Stimulated activated CD8-positive, alpha-beta memory T cell treated with anti-CD3 and anti-CD28 coated beads, Interleukin-15, amount 100 ng/mL, for 4 hours (primary cell): ENCODE measurements at places on chromosomes 12 and 14.

DNA sequence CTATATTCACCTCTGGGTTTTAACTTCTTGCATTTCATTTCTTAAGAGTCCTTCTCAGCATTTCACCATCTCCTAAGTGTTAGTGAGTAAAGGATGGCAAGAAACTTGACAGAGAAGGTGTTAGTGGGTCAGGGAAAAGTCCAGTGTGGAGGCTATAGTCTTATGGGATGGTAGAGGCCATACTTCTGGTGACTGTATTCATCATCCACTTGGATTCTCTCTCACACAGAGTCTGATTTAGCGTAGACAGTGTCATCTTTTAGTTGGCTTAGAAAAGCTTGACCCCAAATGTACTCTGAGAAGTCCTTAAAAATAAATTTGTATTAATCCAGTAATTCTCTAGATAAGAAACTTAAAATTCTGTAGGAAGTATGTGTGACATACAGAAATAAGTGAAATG, 232.4 kb upstream of the FBXO33 start:
- DNase-seq, result no peak

GRCh38 chr14:20681348-20682126, 2.8 kb upstream of the RNASE4 start:
- peak; percentile 69 for DNase-seq

- no peak for DNase-seq
These were observed 117.2 kb upstream of the FZD10 start for GRCh38 chr12:130044991-130045621.

DNA sequence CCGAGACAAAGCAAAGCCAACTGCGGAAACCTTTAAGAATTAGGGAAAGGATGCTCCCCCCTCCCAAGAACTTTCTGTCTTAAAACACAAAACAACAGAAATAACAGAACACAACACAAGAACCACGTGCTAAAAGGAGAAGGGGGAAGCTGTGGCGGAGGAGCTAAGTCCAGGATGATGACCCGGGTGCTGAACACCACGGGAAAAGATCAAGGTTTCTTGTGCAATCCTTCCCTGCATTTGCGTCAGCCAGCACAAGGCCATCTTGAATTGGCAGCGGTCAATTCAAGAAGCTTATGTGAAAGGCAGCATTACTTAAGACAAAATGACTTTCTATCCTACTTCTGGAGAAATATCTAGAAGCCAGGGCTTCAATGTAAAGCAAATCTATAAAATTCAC, 11.0 kb upstream of the CREBL2 start:
- DNase-seq, result no peak

- DNase-seq, result no peak
These were observed 241.4 kb downstream of the TMEM117 start for GRCh38 chr12:44077294-44077693.

DNA sequence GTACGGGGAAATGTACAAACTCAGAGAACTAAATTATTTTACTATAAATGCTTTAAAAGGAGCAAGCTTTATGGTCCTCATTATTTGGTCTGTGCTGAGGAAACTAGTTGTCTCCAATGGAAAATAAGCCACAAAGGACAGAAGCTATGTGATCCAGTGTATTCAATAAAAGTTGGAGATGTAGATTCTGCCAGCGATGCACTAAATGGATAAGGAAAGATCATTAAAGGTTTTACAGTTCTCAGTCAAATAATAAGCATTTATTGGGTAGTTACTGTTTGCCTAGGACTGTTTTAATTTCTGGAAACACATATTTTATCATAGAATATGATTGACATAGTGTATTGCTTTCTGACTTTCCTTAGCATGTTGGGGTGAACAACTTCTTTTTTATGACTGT, 458.9 kb upstream of the STXBP6 start:
- no peak for DNase-seq

GRCh38 chr12:108831309-108831991, 25.9 kb downstream of the SSH1 start:
- no peak for DNase-seq

DNA sequence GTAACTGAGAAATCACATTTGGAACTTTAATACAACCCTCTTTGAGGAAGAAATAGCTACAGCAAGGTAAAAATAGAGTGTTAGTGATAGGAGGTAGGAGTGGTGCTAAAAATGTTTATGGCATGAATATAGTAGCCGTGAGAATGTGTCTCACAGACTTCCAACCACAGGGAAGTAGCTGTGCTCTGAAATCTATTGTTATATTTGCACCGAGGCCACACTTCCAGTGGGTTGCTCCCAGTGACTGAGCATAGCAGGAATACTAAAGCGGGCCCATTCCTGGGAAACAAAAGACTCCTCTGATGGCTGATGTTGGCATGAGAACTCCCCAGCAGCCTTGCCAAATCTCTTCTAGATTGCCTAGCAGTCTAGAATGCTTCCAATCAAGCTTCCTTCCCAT, 174.1 kb upstream of the PLXNC1 start:
- DNase-seq, result no peak

DNA sequence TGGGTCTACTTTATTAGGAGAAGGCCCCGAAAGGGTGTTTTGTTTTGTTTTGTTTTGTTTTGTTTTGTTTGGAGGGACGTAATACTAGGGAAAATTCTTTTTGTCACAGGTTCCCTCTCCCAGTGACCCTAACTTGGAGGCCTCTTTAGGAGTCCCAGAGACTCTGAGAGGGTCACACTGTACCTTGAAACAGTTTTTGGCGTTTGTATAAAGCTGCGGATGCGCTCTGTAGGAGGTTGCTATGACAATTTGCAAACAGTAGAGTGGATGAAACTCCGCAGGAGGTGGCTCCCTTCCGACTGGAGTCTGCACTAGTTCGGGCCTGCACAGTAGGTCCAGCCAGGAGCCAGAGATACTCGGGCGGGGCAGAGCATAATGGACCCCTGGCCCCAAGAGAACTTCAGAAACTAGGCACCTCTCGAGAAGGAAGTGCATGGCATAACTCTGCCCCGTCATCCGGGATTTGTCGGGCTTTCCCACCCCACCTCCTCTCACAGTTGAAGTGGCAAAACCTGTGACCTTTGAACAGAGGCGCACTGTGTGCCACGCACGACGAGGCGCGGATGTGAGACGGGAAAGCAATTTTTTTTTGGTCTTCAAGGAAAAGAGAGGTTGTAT, 1.3 kb upstream of the DYRK2 start:
- DNase-seq, result no peak

- no peak for DNase-seq
These were observed 175.3 kb downstream of the ETV6 start for GRCh38 chr12:11824736-11825135.

DNA sequence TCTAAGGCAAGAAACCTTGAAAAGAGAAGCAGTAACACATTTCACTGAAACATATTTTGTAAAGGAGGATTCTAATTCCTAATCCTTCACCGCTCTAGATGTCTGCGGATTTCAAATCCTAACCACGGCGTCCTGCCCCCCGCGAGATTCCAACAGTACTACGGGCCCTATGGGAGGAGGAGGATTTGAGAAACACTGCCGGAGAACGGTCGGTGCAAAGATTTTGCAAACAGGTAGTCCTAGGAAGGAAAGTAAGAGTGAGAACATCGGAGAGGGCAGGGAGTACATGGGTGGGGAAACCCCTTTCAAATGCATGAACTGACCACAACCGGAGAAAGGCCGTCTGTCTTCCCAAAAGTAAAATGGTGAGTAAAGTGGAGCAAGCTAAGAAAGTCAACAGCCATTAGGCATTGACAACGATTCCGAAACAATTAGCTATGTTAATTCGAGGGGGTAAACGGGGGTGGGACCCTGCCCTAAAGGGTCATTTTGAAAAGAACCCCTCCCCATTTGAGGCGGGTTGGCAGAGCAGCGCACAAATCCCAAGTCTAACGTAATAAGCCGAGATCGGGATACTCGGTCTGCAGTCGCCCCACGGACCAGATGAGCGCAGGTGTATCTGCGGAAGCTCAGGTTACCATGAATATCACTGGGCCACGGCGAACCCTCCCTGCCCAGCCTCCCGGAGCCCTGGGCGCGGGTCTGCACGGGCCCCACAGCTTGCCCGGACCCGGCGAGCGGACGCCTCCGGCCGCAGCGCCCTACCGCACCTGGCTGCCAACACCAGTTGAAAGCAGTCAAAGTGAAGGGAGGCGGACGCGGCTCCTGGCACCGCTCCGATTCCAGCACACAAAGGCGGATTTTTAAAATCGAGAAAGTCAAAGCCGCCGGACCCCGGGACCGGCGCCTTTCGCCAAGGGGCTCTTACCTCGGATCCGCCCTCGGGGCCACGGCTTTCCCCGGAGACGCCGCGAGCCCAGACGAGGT, 662 bp downstream of the EPS8 start:
- no peak for DNase-seq

DNA sequence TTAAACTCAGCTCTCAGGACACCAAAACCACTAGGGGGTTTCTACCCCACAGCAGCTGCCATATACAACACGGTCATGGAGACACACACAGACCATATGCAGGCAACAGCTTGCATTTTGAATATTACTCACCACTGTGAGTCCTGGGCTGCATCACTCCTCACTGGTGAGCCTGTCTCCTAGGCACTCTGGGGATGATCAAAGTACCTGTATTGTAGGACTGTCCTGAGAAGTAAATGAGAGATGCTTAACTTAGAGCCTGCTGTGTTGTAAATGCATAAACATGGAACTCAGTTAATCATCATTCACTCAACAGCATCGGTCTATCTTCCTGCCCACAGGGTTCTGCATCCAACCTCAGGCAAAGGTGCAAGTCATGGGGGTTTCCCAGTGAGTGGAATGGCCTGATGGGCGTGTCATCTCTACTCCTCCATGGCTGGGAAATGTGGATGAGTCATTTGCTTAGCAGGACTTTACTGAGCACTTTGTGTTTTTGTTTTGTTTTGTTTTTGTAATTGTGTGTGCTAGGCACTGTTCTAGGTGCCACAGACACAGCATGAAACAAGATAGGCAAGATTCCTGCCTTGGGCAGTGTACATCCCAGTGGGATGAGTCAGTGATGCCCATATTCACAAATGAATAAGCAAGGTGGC, 1141.2 kb upstream of the TMEM132C start:
- DNase-seq, result no peak

- no peak for DNase-seq
These were observed 341.1 kb downstream of the EMP1 start for GRCh38 chr12:13537623-13538022.

- DNase-seq, result no peak
These were observed 1.6 kb downstream of the SIX4 start for GRCh38 chr14:60722357-60723115.

DNA sequence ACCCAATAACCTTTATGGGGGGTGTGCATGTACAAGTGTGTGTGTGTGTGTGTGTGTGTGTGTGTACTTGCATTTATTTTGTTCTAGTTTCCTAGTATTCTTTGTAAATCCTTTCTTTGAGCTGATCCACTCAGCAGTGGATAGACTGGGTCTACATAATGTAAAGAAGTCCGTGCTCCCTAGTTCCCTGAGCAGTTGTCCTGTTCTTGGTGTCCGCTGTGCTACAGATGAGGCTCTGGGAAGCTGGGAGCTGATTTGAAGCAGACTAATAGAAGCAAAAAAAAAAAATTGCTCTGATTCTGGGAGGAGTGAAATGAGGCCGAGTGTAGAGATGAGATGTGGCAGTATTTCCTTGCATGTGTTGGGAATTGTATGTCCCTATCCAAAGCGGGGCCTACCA, 150.4 kb upstream of the WSCD2 start:
- no peak for DNase-seq

DNA sequence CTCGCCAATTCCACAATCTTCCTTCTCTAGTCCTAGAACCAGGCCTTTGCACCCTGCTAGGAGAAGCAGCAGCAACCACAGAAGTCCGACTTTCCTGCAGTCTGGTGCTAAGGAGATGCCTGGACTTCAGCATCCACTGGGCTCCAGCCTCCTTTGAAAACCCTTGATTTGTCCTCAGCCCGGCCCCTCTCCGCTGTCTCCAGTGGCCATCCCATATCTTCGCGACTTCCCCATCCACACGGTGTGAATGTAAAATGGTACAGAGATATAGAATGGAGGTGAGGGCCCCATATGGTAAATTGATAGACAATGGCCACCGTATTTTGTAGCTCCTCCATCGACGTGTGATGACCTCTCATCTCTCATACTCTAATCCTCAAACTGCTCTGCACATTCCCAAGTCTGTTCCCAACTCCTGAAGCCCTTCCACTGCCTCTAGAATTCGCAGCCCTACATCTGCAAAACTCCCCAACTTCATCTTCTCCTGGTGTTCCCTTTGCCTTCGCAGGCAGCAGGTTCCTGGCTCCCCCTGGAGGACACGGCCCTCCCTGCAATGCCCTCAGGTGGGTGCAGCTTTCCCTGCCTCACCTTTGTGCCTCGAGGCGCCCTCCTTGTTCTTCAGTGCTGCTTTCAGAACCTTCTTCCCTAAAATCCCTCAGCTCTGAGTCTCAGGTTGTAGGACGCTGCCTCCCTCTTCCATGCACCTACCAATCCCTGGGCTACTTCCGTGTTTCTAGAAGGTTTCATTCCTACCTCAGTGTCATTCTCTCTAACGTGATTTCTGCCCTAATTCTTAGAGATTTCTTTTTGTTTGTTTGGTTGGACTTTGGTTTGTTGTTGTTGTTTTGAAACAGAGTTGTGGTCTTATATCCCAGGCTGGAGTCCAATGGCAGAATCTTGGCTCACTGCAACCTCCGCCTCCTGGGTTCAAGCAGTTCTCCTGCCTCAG, 36.7 kb downstream of the TMBIM6 start:
- DNase-seq, result peak; percentile 36

- no peak for DNase-seq
These were observed 32.1 kb upstream of the SLC38A1 start for GRCh38 chr12:46300910-46301309.

GRCh38 chr12:25784669-25785068, 173.8 kb upstream of the RASSF8 start:
- no peak for DNase-seq

DNA sequence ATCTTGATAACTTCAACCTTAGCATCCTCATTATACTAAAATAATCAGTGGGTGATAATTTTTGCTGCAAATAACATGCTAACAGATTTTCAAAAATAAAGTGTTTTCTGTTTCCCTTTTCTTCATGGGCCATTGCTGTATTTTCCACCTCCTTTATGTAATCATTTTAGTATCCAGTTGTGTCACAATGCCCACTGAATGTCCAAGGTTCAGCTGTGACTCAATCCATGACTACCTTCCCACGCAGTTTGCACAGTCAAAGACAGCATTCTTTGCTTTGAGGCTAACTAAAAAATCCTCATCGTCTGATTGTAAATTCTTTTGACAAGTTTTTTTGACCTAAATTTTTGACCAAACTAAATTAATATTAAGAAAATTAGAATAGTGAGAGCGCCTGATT, 474.1 kb downstream of the FLRT2 start:
- no peak for DNase-seq

DNA sequence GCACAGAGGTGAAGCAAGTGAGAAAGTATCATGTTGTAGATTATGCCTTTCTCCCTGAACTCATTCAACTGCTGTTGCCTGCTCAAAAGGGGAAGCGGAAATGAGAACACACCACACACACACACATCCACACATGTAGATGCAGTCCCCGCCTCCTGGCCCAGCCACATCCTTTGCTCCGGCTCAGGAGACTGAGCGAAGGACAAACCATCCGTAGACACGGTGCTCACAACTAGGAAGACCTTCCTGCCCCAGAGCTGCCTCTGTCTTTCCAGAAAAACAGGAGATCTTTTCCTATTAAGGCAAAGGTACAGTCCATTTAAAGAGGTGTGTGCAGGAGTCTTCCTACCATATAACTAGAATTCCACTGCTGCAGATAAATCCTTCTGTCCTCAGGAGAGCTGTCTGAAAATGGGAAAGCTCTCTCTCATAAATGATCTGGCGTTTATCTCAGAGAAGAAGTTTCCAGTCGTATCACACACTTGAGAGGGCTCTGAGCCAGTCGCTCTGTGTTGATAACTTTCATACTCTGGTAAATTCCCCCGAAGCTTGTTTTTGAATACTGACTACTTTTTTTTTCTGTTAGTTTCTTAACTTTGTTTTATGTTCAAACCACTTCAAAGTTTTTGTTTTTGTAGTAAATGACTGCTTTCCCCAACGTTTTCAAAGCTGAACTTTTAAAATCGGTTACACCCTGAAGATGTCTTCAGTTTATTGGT, at the start of gene TESPA1:
Gene TESPA1, minus strand, starts transcription at position 105 of the 719 bp plus-strand sequence. CDS start 10,200 bp downstream, outside the sequence.
- DNase-seq, result peak; percentile 58
